Thoracic aorta (tissue), 2 donors: ENCODE measurements at places on chromosomes 5 and 9. TPM values are rescaled to one million over a fixed set of nuclear protein-coding genes. Genes with fewer than 3 reads are reported as not detected.

Gene TAS2R1
- not detected for total RNA-seq

Gene INSL6
- not detected for total RNA-seq

Gene RAI14
- total RNA-seq, result 80.1 TPM

Gene PCDHB9
- 9.6 TPM for total RNA-seq

Gene OTULINL
- total RNA-seq, result 7.3 TPM

Gene MGAT4B
- total RNA-seq, result 87.7 TPM

Gene NKD2
- total RNA-seq, result 1.4 TPM

Gene CAMK4
- 3.8 TPM for total RNA-seq
